ENCODE measurements at places on chromosomes 6 and 20. TPM values are rescaled to one million over a fixed set of nuclear protein-coding genes. Genes with fewer than 3 reads are reported as not detected.

DNA sequence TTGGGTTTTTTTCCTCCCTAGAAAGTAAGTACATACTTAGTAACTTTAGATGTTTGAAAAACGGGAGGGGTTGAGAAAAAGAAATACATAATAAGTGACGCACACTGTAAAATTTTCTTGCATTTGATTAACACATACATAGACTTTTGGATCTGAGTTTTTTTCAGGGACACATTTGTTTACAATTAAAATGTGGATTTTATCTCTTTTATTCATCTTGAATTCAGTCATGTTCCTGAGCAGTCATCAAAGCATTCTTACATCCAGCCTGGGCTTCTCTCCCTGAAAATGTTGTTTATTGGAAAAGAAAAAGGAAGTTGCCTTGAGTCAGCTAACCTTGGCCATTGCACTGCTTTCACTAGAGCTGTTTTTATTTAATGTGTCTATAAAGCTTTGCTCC, 8.7 kb upstream of the RPP40 start:
- H3K27ac ChIP-seq: no peak overlapping the region
- no peak overlapping the region for H3K4me3 ChIP-seq
- H3K36me3 ChIP-seq: peaks cover 14% of the 10 kb centered on the region
- no peaks in the 10 kb centered on the region for H3K27me3 ChIP-seq
- DNase-seq: no peak

SPEF1 gene
- 1.1 TPM for total RNA-seq

DNA sequence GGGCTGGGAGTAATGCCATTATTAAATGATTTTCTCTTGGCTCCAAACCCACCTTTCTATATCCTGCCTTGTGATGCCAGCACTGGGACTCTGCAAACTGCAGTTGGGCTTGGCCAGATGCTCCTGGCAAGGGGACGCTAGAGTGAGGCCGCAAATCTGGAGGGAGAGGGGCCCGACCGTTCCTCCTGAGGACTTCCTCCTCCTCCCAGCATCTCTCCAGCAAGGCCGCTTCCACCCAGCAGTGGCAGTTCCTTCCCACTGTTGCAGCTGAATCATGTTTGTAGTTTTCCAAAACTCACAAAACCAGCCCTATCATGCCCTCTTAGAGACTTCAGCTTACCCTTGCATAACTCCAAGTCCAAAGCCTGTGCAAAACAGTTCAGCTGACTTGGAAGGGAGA, 244.4 kb downstream of the FOXA2 start:
- no peak for DNase-seq
- H3K27ac ChIP-seq: no peak overlapping the region
- H3K4me1 ChIP-seq: no peaks in the 10 kb centered on the region
- no peaks in the 10 kb centered on the region for H3K27me3 ChIP-seq

LHFPL5 gene
- not detected for total RNA-seq

BMP2 gene
- total RNA-seq: 25.5 TPM

GRCh38 chr6:93416571-93417420, 2.6 kb downstream of the EPHA7 start:
- H3K36me3 ChIP-seq: no peaks in the 10 kb centered on the region
- peak overlapping the region; percentile 31 for H3K4me3 ChIP-seq
- peaks cover 35% of the 10 kb centered on the region for H3K27me3 ChIP-seq
- no peaks in the 10 kb centered on the region for H3K4me1 ChIP-seq
- peak overlapping the region; percentile 79 for H3K27ac ChIP-seq

ADGB gene
- total RNA-seq: not detected

DNA sequence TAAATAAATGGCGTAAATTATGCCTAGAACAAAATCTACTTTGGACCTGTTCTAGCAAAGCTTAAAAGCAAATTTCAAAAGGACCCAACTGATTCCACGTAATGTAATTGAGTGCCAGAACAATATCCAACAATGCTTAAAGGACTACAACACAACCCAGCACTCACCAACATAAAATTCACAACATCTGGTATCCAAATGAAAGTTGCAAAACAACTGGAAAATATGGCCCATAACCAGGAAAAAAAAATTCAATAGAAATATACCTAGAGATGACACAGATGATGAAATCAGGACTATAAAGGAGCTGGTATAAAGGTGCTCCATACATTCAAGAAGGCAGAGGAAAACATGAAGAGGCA, 14.1 kb downstream of the TUBB2B start:
- no peaks in the 10 kb centered on the region for H3K27me3 ChIP-seq
- no peak overlapping the region for H3K4me3 ChIP-seq
- H3K36me3 ChIP-seq: no peaks in the 10 kb centered on the region
- DNase-seq: no peak
- H3K27ac ChIP-seq: no peak overlapping the region

- no peak overlapping the region for H3K4me3 ChIP-seq
- H3K27ac ChIP-seq: no peak overlapping the region
- no peaks in the 10 kb centered on the region for H3K36me3 ChIP-seq
- H3K27me3 ChIP-seq: no peaks in the 10 kb centered on the region
- no peaks in the 10 kb centered on the region for H3K4me1 ChIP-seq
Observed at GRCh38 chr20:58568483-58569240, 53.5 kb upstream of the APCDD1L start.

SAMD10 gene
- total RNA-seq: 2.4 TPM

- H3K27ac ChIP-seq: no peak overlapping the region
- H3K36me3 ChIP-seq: no peaks in the 10 kb centered on the region
- H3K27me3 ChIP-seq: no peaks in the 10 kb centered on the region
- no peak for DNase-seq
Observed at GRCh38 chr6:158039178-158039557, 57.5 kb downstream of the SYNJ2 start.

GRCh38 chr20:34037121-34037520, 43.4 kb downstream of the RALY start:
- no peaks in the 10 kb centered on the region for H3K27me3 ChIP-seq
- H3K27ac ChIP-seq: no peak overlapping the region
- H3K36me3 ChIP-seq: no peaks in the 10 kb centered on the region
- no peak for DNase-seq
- H3K4me3 ChIP-seq: no peak overlapping the region

DNA sequence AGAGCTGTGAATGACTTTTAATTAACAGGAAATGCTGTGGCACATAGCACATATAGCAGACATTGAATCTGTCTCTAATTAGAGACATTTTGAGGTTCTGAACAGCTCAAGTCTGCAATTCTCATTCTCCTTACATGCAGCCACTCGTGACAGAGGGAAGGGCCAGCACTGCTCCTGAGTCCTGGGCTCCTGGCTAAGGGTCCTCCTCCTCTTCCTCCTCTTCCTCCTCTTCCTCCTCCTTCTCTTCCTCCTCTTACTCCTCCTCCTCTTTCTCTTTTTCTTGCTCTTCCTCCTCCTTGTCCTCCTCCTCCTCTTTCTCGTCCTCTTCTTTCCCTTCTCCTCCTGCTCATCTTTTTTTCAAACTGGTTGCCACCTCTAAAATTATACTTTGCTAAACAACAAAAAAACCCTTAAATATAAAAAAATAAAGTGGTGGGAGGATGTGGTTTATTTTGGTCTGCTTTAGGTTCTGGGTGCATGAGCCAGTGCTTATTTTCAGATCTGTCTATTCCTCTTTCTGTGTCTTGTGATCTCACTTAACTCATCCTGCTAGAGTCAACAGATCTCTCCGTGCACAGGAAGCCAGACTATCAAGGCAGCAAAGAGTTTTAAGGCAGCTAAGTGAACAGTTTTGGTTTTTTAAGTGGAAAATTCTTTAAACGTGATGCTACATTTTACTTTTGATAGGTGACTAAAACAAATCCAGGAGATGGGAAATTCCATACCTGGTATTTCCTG, 159.3 kb downstream of the CD83 start:
- H3K4me3 ChIP-seq: no peak overlapping the region
- no peak overlapping the region for H3K27ac ChIP-seq
- no peak for DNase-seq
- H3K4me1 ChIP-seq: no peaks in the 10 kb centered on the region
- no peaks in the 10 kb centered on the region for H3K36me3 ChIP-seq
- no peaks in the 10 kb centered on the region for H3K27me3 ChIP-seq

CLVS2 gene
- under 0.01 TPM for total RNA-seq

GRCh38 chr6:35302604-35303241, 5.1 kb downstream of the DEF6 start:
- H3K27ac ChIP-seq: no peak overlapping the region
- H3K27me3 ChIP-seq: no peaks in the 10 kb centered on the region
- no peak overlapping the region for H3K4me3 ChIP-seq
- no peaks in the 10 kb centered on the region for H3K36me3 ChIP-seq
- DNase-seq: no peak
- H3K4me1 ChIP-seq: no peaks in the 10 kb centered on the region

WFDC12 gene
- not detected for total RNA-seq

DNA sequence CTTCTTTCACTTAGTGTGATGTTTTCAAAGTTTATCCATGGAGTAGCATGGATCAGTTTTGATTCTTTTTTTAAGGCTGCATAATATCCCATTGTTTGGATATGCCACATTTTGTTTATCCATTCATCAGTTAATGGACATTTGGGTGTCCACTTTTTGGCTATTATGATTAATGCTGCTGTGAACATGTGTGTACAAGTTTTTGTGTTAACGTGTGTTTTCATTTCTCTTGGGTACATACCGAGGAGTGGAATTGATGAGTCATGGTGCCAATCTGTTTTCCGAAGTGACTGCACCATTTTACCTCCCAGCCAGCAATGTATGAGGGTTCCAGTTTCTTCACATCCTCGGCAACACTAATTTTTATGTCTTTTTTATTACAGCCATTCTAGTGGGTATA, 78.4 kb upstream of the CCDC28A start:
- H3K36me3 ChIP-seq: no peaks in the 10 kb centered on the region
- H3K4me3 ChIP-seq: no peak overlapping the region
- H3K4me1 ChIP-seq: no peaks in the 10 kb centered on the region
- H3K27me3 ChIP-seq: no peaks in the 10 kb centered on the region
- H3K27ac ChIP-seq: no peak overlapping the region

- H3K36me3 ChIP-seq: no peaks in the 10 kb centered on the region
- H3K4me3 ChIP-seq: no peak overlapping the region
- H3K4me1 ChIP-seq: no peaks in the 10 kb centered on the region
Observed at GRCh38 chr20:61860260-61860987, 205.3 kb downstream of the TAF4 start.

DNA sequence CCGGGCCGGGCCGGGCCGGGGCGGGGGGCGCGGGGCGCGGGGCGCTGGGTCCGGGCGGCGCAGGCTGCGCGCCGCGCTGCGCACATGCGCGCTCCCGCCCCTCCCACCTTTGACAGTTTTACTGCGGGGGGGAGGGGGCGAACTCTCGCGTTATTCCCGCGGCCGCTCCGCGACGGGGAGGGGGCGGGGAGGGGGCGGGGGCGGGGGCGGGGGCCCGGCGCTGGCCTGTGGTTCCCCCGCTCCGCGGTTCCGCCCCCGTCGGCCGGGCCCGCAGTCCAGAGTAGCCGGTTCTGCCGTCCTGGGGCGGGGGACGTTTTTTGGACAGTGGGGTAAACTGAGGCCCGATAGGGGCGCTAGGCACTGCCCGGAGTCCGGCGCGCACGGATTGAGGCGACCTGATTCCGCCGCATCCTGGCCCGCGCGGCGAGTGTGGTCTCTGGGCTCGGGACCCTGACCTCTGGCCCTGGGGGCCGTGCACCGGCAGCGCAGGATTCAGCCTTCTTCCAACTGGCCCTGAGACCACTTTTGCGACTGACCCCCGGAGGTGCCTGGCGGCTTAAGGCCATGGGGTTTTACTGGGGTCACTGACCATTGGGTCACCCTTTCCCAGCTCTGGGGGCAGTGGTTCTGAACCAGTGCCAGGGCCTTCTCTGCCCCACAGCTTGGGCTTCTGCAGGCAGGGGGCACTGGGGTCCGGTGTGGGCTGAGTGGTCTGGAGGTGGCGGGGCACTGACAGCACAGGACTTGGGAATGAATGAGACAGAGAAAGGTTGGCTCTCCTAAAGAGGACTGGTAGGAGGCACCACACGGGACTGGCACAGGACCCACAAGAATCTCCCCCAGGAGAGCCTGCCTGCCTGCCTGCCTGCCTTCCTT, at the start of gene ZNF512B:
TSS of gene ZNF512B (minus strand) at position 93 of the 876 bp plus-strand sequence. CDS start 1,980 bp downstream, outside the sequence.
- H3K4me3 ChIP-seq: peak within 1 kb of the TSS; percentile 50
- peaks cover 24% of the 10 kb centered on the region for H3K4me1 ChIP-seq
- peak within 1 kb of the TSS; percentile 75 for H3K27ac ChIP-seq
- DNase-seq: no peak
- no peaks in the 10 kb centered on the region for H3K27me3 ChIP-seq

- H3K27me3 ChIP-seq: no peaks in the 10 kb centered on the region
- H3K4me1 ChIP-seq: peaks cover 57% of the 10 kb centered on the region
- H3K36me3 ChIP-seq: no peaks in the 10 kb centered on the region
- H3K27ac ChIP-seq: peak overlapping the region; percentile 88
- DNase-seq: peak; percentile 73
Observed at GRCh38 chr6:111604259-111605099, 1.2 kb downstream of the TRAF3IP2 start.

- peak overlapping the region; percentile 86 for H3K27ac ChIP-seq
- DNase-seq: no peak
- peak overlapping the region; percentile 32 for H3K4me3 ChIP-seq
- H3K27me3 ChIP-seq: no peaks in the 10 kb centered on the region
Observed at GRCh38 chr6:26224940-26225847, 138.0 kb downstream of the HFE start.

DNA sequence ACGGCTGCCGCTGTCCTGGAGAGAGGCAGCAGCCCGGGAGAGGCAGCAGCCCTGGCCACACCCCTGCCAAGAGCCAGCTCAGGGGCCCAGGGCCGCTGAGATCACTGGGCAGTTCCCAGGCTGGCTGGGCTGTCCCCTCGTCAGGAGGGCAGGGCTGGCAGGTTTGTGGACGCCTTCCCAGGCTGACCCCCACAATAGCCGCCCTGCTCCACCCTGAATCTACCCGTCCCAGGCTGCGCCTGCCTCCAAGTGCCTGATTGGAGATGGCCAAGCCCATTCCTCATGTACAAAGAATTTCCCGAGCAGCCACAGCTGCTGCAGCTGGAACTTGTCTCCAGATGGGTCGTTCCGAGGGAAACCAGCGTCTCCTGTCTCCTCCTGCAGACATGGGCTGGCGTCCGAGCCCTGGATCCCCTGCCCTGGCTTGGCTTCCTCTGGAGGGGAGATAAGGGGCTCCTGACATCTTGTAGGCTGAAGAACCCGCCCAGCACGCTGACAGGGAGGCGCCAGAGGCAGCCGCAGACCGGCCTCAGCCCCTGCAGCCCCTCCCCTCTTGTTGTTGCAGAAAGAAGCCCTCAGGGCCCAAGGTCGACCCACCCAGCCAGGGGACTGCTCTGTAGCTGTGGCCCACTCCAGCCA, 9.4 kb upstream of the GATA5 start:
- no peaks in the 10 kb centered on the region for H3K36me3 ChIP-seq
- no peak overlapping the region for H3K4me3 ChIP-seq
- H3K27ac ChIP-seq: no peak overlapping the region

DNA sequence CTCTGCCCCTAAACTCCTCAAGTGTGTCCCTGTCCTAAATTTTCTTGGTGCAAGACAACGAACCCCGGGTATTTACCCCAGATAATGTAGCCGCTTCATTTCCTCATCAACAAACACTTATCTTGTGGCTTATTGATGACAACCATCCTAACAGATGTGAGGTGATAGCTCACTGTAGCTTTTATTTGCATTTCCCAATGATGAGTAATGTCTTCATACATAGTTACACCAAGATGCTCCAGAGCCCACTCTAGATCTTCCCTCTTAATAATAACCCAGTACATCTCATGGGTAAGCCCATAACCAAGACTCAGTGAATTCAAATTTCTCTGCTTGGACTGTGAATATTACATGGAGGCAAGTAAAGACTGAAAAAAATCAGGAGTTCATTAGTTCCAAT, 48.2 kb upstream of the BEND6 start:
- DNase-seq: no peak
- H3K27me3 ChIP-seq: no peaks in the 10 kb centered on the region
- H3K36me3 ChIP-seq: no peaks in the 10 kb centered on the region
- no peak overlapping the region for H3K4me3 ChIP-seq

CDKN1A gene
- 142 TPM for total RNA-seq

GRCh38 chr6:122014961-122015360, 384.5 kb upstream of the HSF2 start:
- no peaks in the 10 kb centered on the region for H3K4me1 ChIP-seq
- H3K27ac ChIP-seq: no peak overlapping the region
- no peaks in the 10 kb centered on the region for H3K36me3 ChIP-seq
- H3K4me3 ChIP-seq: no peak overlapping the region
- DNase-seq: no peak
